ENCODE measurements at places on chromosomes 7 and 10.

- DNase-seq, result no peak
These were observed 57.4 kb downstream of the SPOCK2 start for GRCh38 chr10:72030762-72031543.

GRCh38 chr10:76429368-76430060, 998.1 kb downstream of the LRMDA start:
- DNase-seq, result no peak

DNA sequence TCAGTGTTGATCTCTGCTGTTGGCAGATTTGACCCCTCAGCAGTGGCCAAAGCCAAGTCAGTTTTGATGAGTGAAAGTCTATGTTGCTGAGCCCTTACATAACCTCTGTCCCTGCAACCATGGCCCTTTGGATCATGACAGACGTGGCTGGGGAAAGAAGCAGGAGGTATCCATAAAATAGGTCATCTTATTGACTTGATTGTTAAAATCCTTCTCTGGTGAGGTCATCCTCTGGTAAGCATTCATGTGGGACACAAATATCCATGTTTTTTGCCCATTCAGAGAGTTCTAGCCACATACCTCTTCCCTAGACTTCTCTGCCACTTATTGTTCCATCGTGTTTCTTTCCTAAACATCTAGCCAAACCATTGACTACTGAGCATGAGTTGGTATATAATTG, 251.9 kb upstream of the PTER start:
- DNase-seq, result no peak

DNA sequence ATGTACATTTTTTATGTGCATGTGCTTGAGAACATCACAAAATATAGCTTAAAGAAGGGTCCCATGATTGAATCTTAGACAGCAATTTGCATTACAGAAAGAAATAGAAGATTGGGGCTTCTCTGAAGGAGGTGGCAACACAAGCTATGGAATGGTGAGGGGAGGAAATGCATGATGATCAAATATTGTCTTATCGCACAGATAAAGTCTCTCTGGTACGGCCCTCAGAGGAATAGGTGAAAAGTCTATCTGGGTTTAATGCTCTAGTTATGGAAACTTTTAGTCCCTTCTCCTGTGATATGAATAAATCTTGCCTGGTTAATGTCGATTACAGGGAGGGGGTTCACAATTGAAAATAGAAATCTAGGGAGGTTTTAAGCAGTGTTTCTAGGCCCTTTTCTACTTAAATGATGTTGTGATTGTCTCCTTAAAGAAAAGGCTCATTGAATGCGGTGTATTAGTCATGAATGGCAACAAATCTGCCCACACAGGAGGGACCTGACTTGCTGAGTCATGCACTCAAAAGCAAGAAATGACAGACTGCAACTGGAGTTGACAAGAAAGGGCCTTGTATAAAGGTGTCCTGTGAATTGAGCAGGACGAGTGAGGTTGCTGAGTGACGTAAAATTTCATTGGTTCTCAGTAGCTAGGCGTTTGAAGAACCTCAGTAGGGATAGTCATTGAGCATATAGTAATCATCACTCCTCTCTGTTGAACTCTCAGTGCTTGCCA, 133.4 kb upstream of the CSTF2T start:
- peak; percentile 63 for DNase-seq

DNA sequence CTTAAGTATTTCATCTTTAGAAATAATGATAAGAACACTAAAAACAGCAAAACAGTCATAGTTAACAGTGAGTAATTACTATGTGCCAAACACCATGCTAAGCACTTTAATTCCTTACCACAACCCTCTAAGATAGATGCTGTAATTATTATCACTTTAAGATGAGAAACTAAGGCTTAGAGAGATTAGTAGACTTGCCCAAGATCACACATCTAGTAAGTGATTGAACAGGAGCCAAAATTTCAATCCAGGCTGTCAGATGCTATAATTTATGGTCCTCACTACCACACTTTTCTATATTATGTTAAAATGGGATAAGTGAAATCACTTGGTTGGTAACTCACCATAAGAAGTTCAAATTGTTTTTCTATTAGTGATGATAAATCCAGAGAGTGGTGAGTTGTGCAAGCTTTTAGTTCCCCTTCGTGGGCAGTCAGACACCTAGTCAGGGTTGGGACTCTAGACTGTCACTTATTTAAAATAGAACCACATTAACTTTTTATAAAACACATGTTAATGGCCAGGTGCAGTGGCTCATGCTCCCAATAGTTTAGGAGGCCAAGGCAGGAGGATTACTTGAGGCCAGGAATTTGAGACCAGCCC, 85.9 kb upstream of the GATA3 start:
- DNase-seq, result no peak

DNA sequence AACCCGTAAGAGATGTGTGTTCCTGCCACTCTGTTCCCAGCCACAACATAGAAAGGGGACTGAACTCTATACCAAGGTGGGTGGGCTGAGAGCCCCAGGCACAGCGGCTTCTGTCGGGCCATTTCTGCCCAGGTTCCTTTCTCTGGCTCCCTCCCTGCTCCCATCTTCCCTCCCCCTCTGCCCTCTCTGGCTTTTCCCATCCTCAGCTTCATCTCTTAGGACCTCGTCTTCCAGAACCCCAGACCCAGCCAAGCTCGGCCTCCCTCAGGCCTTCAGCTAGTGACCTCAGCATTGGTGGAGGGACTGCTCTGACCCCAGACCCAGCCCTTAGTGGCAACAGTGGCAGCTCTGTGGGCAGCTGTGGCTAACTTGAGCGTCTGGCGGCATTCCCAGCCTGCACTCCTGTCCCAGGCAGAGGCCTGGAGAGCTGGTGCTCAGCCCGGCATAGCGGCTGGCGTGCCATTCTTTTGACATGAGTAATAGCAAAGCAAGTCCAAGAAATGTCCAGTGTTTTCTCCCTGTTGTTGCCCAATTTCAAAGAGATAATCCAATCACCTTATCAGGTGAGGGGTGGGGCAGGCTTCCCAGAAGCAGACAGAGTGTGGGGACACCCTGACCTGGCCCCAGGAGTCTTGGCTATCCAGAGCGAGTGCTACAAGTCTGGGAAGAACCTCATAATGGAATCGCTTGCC, 15.9 kb downstream of the PTPRE start:
- peak; percentile 66 for DNase-seq

DNA sequence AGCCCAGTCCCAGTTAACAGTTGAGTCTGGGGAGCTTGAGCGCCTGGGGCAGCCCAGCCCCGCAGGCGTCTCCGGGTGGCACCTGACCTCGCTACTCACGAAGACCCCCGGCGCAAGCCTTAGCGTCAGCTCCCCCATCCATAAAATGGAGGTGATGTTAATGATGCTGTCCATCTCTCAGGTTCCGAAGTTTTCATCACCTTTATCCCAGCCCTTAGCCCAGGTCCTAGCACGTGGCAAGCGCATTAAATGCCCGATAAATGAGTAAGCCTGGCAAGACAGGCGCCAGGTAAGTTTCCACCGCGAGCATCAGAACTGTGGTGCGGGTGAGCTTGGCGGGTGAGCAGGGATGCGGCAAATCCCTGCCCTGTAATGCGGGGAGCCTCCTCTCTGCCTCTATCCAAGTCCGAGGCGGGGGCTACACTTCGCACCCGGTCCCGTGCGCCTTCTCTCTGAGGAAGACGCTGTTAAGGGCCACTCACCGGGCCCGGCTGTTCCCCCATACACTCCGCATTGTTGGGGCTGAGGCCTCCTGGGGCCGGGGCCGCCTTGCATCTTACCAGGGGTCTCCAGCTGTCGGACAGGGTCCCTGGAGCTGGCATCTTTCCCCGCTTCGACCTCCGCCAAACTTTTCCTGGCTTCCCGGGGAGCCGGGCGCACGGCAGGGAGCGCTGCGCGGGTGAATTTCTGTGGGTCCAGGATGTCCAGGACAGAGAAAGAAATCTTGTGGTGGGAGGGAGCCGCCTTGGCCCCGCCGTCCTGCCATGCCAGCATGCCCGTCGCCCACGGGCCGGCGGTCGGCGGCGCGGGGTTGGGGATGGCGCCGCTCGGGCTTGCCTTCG, 444 bp downstream of the NKX1-2 start:
- no peak for DNase-seq
